ENCODE measurements at places on chromosomes 2 and 18.

DNA sequence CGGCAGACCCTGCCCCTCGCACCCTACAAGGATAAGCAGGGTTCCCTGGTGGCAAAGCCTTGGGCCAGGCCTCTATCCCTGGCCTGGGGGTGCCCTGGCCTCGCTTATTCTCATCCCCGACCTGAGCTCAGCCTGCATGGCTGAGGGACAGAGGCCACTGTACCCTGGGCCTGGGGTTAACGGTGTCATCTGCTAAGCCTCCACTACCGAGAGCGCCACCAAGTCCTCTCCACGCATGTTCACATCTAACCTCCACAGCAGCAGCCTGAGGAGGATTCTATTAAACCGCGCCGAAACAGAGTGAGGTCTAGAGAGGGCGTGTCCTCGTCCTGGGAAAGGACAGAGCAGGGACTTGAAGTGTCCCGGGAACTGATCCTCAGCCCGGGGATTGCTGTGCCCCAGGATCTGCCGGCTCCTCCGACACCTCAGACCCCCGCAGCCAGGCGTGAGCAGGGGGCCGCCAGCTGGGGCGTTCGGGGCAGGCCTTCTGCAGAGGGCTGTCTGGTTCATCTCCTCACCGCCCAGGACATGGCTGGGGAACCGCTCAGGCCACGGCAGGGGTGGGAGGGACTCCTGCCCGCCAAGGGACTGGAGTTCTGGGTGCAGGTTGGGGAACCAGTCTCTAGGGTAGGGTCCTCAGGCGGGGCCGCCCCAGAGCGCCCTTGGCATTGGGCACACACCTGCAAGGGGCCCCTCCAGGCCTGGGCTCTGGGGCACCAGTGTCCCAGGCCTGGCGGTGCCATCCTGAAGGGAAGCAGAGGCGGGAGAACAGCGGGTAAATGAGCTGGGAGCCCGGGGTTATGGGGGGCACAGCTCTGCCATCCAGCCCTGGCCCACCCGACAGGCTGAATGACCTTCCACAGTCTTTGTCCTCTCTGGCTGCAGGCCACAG, 68.0 kb upstream of the SMAD7 start:
- no peak for DNase-seq

DNA sequence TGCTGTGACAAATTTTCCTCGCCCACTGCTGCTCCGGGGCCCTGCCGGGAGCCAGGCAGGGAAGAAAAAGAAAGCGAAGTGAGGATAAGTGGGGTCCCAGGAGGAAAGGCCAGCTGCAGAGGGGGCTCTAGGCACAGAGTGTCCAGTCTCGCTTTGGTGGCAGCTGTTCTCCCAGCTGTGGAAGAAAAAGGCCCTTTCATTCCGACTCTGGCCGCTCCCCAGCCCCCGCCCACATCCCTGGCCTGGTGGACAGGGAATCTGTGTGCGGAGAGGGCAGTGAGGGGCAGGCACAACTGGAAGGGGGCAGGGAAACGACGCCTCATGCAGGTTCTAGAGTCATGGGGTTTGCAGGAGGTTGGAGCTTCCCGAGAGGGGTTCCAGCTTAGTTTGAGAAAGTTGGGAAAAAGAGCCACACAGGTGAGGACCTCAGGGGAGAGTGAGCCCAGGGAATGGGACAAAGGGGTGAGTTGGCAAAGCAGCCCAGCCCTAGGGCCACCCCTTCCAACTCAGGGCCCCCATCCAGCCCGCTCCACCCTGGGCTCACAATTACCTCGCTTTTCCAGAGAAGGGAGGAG, 1.8 kb downstream of the RTKN start:
- DNase-seq, result peak; percentile 74

GRCh38 chr2:14081521-14081920, 551.0 kb upstream of the LRATD1 start:
- no peak for DNase-seq

- no peak for DNase-seq
Observed at GRCh38 chr18:22710673-22711191, 222.4 kb upstream of the RBBP8 start.

DNA sequence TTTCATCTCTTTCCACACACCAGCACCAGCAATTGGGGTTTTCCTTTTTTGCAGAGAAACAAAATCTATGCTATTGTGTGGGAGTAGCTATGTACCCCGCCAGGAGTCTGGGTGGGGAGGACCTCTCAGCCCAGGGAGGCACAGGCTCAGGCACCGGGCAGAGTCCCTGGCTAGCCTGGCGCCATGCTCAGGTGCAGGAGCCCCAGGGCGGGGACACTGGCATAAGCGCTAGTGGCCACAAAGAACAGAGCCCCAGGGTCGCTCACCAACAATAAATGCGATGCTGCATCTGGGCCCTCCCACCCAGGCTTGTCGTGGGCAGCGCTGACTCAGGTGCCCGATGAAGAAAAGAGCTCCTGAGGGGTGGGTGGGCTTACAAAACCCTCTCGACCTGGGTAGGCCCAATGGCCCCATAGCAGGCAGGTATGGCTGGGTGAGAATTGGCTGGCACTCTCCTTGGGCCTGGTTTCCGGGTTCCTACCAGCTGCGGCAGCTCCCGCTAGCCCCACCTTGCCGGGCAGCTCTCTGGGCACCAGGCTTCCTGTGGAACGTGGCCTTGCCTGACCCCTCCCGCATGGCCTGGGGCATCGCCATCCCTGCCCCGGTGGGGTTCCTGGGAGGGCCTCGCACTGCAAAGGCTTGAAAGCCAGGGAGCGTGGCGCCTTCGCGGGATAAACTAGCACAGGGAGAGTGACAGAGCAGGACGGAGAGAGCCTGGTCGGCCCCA, 31.8 kb upstream of the COL6A3 start:
- no peak for DNase-seq

GRCh38 chr2:43038034-43038695, 188.2 kb downstream of the ZFP36L2 start:
- no peak for DNase-seq

- DNase-seq, result no peak
Observed at GRCh38 chr2:217152831-217153230, 293.0 kb upstream of the TNP1 start.

- DNase-seq, result no peak
Observed at GRCh38 chr2:143426296-143426695, 297.1 kb downstream of the ARHGAP15 start.

DNA sequence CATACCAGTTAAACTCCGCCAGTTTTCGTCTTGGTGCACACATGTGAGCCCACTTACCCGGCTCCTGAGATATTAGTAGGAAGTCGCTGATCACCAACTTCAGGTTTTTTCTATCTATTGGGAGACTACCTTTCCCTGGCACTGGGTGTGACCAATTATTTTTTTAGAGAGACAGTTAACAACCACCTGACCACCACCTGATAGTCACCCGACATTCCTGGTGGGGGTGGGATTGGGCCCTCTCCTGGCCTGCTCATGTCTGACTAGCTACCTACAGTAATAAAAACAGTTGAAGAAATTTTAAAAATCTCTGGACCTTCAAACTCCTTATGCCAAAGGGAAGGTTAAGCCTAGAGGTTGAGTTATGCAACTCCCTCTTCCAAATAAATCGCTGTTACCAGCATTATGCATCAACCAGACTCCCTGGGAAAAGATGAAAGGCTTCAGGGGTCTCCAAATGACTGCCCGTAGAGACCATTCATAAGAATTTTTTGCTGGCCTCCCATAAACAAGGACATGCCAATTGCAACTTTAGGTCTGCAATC, 27.8 kb downstream of the CREG2 start:
- no peak for DNase-seq

- DNase-seq, result no peak
Observed at GRCh38 chr2:240884221-240884620, 11.7 kb downstream of the MAB21L4 start.

DNA sequence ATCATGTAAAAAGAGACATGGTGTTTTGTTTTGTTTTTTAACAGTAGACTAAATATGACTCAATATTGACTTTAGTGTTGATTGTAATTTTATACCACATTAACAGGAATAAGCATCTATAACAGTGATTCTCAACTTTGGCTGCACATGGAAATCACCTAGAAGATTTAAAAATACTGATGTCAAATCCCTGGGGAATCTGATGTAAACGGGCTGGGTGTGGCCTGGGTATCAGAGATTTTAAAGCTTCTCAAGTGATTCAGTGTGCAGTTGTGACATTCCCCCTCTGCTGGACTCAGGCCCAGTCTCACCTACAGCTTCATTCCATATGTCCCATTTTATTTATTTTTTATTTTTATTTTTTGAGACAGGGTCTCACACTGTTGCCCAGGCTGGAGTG, 82.8 kb upstream of the ATP8B1 start:
- DNase-seq, result no peak

DNA sequence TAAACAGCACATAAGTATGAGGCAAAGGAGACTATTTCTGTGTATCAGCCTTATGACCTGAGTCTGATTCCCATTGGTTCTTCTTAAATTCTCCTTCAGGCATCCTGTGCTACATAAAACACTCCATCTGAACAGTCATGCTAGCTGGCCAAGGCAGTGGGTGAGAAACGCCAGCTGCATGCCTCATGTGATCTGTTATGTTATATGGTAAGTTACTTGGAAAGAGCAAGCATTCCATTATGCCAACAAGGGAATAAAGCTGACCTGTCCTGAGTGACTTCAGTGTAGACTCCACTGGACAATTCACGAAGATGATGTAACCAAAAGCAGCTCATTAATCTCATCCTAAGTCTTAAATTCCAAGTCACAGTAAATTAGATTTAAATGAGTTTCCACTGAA, 216.5 kb upstream of the FN1 start:
- no peak for DNase-seq

All from glutamatergic neuron (in vitro differentiated cells).